Nucleus accumbens (tissue), 56 donors: ENCODE measurements at places on chromosomes 3 and 15.

- no peak for DNase-seq
These were observed 55.7 kb upstream of the CP start for GRCh38 chr3:149277331-149277813.

GRCh38 chr3:184341925-184342324 is 4.5 kb downstream of the FAM131A start:
- no peak for DNase-seq

DNA sequence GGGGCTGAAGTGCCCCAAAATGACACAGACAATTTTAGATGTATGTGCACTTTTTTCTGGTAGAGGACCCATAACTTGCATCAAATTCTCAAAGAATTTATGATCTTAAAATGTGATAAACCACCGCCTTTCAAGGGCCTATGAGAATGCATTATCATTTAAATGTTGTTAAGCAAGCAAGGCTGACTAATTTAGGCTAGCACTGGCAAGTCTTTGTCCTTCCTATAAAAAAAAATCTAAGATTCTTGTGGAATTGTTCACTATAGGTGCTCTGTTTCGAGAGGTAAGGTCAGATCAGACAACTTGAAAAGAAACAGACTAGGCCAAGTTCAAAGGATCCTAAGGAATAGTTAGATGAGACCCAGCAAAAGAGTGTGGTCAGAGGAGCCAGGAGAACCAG is 128.9 kb upstream of the PHLDB2 start:
- DNase-seq: no peak

DNA sequence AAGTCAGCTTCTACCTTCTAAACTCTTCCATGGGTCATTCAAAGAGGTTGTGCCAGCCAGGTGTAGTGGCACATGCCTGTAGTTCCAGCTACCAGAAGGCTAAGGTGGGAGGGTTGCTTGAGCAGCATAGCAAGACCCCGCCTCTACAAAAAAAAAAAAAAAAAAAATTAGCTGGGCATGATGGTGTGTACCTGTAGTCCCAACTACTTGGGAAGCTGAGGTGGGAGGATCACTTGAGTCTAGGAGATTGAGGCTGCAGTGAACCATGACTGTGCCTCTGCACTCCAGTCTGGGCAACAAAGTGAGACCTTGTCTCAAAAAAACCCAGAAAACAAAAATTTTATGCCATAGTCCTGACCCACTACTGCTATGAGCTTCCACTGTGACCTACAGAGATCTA is 126.8 kb downstream of the MDFIC2 start:
- no peak for DNase-seq

DNA sequence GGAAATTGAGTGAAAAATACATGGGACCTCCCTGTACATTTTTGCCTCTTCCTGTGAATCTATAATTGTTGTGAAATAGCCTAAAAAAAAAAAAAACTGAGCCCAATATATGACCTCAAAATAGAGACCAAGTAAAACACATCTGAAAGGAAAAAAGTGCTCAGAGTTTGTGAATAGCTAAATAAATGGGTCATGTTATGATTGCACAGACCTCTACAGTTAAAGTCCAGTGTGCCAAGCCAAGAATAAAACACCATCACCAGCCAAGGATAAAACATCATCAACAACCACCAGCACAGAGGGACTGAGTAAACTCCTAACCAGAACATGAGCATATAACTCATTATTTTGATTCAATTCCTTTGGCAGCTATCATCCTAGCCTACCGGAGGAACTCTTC is 115.6 kb upstream of the AGTR1 start:
- no peak for DNase-seq

DNA sequence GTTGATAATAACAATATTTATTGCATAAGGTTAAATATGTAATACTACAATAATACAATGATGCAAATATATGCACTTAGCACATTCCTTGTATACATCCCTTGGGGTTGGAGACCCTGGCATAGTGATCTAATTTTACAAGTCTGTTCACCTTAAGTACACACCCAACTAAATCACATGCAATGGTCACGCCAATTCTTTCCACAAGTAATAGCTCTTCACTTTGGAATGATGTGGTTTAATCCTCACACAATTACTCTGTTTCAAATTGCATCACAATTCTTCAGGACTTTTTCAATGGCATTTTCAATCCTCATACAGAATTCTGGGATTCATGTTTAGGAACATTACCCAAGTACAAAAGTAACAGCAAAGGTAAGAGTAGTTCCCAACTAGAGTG is 27.3 kb upstream of the SPRED1 start:
- DNase-seq: no peak

GRCh38 chr15:78695046-78695671 is 54.1 kb upstream of the CHRNB4 start:
- DNase-seq: no peak

- DNase-seq: no peak
These were observed 156.0 kb upstream of the TPM1 start for GRCh38 chr15:62886431-62887071.

DNA sequence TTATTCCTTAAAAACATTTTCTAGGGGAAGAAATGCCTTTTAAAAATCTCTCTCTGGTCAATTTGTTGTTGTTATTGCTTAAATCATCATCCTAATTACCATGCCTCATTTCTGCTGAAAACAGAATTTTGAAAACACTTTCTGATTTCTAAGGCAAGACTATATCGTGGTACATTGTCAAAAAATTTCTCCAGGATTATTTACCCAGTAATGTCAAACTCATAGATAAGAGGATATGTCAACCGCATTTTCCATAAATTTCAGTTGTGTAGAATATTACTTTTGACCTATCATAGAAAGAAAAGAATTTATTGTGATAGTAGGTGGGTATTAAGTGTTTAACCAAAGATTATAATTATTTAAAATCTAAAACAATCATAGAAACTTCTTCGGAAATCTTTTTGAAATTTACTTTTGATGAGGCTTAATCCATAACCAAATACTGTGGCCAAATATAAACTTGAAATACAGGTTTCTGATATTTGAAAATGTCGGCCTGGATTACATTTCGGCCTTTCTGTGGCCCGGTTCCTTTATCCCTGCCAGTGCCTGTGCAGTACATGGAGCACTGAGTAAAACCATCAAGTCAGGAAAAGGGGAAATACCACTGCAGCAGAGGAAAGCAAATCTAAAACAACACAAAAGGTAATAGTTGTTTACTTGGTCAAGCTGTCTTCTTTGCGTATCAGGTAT is 173.4 kb downstream of the MYRIP start:
- DNase-seq: no peak

DNA sequence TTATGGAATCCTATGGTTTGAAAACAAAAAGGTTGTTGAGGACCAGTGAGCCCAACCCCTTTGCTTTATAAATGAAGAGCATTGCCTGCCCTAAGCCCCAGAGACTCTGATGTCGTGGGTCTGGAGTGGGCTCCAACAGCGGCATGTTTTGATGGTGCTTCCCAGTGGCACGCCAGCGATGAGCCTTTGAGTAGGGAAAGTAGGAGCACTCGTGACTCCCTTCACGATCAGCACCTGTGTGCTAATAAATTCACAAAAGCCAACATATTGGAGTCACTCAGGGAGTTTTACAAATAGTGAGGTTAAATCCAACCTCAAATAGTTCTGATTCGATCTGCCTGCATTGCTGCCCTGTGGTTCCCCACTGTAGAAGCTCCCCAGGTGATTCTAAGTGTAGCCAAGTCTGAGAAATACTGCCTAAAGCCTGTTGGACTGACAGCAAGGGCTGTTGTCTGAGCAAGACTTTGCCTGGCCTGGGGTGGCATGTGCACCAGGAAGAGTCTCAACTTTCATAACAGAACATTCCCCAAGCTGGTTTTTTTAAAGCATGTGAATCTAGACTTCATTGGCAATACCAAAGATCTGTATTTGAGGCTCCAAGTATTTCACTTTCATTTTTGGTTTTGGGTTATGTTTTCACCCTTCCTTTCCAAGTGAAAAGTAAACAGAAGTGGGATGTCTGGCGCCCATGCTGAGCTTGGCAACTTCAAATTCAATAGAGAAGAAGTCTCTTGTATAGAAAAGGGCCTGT is 9.9 kb downstream of the CCR5 start:
- DNase-seq: no peak

DNA sequence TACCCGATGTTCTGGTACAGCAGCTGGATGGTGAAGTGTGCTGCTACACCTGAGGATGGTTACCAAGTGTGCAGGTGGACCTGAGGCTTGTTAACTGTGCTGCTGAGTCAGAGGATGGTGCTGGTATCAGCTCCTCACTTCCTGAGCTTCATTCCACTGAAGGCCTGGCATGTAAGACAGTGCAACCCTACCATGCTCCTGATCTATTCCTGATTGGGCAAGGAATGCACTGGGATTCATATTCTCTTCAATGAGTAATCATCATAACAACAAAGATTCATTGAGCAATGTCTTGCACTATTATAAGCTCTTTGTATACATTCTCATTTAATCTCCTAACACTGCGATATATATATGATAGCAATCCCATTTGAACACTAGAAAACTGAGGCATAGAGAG is 62.9 kb upstream of the THSD4 start:
- DNase-seq: no peak

- no peak for DNase-seq
These were observed 240.0 kb downstream of the THSD4 start for GRCh38 chr15:71355268-71355667.

- DNase-seq: no peak
These were observed 21.7 kb upstream of the UTS2B start for GRCh38 chr3:191352014-191352413.

DNA sequence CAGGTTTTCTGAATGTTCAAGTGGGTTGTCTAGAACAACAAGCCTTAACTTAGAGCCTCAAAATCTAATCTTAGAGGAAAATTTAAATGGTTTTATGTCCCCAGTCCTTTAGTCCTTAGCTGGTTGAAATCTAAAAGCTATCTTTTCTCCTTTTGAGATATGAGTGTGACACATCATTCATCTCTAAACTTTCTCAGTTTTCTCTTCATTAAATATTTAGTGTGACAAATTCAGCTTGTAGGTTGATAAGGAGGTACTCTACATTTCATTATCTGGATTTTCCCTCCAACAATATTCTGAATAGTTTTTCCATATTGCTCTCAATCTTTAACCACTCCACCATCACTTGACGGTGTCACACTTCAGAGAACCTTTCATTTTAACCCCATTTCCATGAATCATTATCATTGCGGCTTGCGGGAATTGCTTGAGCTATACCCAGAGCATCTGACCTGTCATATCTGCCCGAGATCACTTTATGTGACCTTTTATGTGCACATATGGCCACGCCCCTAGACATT is 16.1 kb upstream of the ATP8B4 start:
- DNase-seq: no peak

GRCh38 chr3:28940530-28940929 is 340.3 kb upstream of the RBMS3 start:
- no peak for DNase-seq
